ENCODE measurements at places on chromosomes 6 and 20.

- DNase-seq = no peak
These were observed 12.3 kb upstream of the DEFB112 start for GRCh38 chr6:50062051-50062450.

- no peak for DNase-seq
These were observed 71.4 kb upstream of the TULP1 start for GRCh38 chr6:35583893-35584688.

GRCh38 chr20:63588641-63589041 lies 14.6 kb upstream of the HELZ2 start:
- DNase-seq = no peak

DNA sequence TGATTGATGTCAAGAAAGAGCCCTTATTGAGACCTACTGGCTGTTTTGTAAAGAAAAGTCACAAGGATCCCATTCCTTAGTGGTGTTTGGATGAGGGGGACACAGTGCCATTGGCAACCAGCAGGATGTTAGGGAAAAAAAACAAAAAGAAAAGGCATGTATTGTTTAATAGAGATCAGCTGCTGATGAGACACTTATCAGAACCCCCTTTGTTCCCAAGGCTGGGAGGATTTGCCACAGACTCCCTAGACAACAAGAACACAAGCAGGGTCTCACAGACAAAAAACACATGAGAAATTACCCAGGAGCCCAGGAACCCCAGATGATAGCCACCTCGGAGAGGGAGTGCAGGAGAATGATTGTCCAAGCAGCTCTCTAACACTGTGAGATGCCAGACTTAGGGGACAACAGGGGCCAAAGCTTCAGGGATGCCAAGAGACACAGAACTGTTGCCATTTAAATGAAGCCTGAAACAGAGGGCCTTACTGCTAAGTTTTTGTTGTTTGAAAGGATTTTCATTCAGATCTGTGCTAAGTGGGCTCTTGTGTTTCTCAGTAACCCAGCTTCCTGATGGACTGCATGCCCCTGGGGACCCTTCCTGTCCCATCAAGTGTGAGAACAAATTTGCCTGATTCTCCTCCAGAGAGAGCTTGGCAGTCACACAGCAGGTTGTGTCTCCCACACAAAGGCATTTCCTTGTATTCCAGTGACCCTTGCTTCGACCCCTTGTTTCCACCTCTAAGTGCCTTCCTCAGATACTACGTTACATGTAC lies 48.7 kb upstream of the HEY2 start:
- DNase-seq = no peak

- no peak for DNase-seq
These were observed 35.9 kb downstream of the RIPOR3 start for GRCh38 chr20:50655311-50655880.

DNA sequence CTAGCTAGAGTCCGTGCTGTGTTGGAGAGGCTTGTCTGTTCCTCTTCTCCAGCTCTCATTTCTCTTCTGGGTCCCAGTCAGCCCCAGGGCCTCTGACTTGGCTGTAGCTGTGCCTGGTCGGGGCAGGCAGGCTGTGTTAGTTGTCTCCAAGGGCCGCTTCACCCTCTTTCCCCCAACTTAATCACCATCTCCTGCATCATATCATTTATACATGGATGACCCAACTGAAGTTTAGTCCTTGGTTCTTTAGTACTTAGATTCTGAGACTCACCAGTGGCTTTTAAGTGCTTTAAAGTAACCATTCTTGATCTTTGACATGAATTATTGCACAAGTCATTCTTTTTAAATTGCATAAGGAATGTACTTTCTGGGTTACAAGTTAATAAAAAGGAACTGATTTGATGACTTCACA lies 127.3 kb downstream of the RTN4IP1 start:
- DNase-seq = no peak
